Fibroblast of skin of abdomen (primary cell): ENCODE measurements at places on chromosomes 7 and 10.

DNA sequence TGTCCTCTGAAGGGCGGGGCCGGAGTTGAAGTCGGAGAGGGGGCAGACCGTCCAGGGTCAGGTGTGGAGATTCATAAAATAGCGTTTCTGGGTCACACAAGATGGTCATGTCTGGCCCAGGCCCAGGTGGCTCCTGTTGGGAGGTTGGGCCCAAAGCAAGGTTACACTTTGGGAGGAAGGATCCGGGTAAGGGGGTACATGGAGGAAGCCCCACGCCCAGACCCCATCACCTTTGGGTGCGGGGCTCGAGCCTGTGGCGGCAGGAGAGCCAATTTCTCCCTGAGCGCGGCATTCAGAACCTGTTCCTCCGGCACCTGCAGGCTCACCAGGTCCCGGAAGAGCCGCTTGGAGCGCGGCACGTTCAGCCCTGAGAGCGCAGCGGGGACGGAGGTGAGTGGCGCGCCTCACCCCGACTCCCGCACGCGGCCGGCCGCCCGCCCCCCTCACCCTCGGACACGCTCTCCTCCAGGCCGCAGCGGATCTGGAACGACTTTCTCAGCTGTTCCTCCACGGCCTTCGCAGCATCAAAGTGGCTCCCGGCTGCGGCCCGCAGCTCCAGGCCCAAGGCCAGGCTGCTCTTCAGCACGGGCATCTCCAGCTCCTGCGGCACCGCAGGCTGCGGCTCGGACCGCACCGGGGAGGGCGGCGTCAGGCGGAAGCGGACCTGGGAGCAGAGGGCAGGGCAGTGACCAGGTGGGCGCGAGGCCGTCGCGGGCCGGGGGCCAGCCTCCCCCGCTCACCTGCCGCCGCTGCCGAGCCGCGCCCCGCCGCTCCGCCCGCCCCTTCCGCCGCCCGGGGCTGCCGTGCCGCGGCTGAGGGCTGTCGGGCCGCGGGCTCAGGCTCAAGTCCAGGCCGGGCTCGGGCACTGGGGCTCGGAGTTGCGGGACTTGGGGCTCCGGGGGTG is 644 bp downstream of the PPP1R35 start:
- DNase-seq = no peak

- DNase-seq = no peak
These were observed 15.3 kb upstream of the SUN1 start for GRCh38 chr7:816751-817671.

- DNase-seq = no peak
These were observed 9.7 kb downstream of the GDF2 start for GRCh38 chr10:47331954-47332353.

DNA sequence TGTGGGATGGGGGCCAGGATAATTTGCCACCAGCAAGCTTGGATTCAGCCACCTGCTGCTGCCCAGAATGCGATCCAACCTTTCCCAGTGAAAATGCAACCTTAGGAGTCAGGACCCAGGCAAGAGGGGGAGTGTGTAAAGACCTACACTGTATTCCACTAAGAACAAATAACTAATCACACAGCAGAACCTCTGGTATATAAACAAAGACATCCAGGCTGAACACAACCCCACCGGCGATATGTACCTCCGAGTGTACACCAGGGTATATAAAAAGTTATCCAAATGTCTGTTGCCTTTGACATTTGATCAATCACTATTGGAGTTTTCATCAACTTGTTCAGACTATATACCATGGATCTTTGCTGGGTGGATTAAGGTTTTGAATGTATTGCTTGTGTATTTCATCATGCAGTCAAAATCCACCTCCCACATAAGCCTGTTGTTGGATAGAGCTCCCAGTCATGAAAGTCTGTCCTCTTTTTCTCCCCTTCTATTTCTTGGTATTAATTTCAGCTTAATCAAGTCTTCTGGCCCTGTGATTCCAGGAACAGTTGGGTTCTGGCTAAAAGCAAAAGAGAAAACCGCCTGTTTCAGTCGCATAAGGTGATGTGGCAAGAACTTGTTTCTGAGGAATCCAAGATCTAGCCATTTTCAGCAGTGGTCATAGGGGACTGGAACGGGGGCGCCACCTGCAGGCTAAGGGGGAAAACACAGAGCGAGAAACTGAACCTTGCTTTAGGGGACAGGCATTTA is 290.7 kb downstream of the CCDC3 start:
- DNase-seq = peak; percentile 86

GRCh38 chr10:69515699-69516259 is 57.4 kb downstream of the NEUROG3 start:
- peak; percentile 39 for DNase-seq

DNA sequence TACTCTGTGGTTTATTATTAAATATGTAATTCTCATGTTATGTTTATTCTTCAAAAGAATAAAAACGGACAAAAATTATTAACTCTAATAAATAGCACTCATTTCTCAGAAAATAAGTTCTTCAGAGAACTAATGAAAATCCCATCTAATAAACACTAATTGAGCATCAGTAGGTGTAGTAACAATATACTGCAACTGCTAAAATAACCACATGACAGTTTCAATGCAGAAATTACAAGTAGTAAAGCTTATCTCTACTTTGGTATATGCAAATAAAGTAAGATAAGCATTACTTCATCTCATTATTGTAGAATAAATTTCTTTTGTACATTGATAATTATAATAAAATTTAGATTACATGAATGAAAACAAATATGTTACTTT is 56.4 kb upstream of the DKK1 start:
- no peak for DNase-seq

DNA sequence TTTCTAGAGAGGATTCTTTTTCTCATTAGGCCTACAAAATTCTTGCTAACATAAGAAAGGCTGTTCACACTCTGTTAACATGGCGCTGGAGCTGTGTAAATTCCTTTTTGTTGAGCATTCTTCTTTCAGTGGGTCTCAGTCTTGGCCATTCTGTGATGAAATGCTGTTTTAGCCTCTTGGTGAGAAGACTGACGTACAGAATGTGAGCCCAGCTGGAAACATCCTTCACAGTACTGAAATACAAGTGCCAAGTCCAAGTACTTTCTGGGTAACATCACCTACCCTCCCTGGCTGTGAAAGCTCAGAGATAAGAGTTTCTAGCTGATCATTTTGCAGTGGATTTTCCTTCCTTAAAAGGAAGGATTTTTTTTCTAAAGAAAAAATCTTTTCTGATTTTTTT is 231.8 kb downstream of the AHR start:
- DNase-seq = peak; percentile 75

DNA sequence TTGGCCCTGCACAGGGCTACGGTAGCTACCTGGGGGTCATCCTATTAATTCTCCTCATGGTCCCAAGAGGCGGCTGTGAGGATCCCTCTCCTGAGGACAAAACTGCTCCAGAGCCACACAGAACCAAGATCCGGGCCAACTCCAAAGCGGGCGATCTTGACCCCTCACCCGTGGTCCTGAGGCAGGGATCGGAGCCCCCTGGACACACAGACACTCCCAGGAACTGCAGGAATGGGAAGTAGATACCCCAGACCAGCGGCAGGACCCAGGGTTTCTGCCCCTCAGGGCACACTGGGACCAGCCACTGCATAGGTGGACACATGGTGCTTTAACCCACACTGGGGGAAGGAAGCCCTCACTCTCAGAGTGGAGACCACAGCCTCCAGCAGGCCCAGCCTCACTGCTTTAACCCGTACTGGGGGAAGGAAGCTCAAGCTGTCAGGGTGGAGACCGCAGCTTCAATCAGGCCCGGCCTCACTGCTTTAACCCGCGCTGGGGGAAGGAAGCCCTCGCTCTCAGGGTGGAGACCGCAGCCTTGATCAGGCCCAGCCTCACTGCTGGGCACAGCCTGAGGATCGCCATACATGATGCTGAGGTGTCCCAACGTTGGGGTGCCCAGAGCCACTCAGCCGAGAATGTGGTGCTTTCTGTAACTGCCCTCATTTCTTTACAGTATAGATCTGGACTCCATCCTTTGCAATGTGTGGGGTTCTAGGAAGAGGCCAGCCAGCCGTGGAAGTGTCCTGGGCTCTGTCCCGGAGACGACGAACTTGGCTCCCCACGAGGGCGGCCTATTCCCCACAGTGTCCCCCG is 60.1 kb downstream of the DIP2C start:
- no peak for DNase-seq

DNA sequence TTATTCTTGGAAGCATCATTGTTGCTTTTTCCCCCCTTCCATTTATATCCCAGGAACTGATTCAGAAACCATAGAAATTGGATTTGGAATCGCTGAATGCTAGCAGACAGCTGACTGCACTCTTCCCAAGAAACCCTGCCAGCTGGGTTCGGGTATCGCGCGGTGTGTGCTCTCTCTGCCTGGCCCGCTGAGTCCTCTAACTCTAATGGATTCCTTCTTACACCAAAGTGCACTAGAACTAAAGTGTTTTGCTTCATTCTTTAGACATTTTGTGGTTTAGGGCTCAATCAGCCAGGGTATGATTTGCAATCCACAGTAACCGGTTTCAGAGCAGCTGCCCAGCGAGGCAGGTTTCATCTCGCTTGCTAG is 92.2 kb downstream of the EGFR start:
- peak; percentile 89 for DNase-seq

- peak; percentile 52 for DNase-seq
These were observed at the start of gene PAOX for GRCh38 chr10:133379152-133379800. PAOX (plus strand) TSS chr10:133379262; CDS start chr10:133379317, 55 bp downstream.

DNA sequence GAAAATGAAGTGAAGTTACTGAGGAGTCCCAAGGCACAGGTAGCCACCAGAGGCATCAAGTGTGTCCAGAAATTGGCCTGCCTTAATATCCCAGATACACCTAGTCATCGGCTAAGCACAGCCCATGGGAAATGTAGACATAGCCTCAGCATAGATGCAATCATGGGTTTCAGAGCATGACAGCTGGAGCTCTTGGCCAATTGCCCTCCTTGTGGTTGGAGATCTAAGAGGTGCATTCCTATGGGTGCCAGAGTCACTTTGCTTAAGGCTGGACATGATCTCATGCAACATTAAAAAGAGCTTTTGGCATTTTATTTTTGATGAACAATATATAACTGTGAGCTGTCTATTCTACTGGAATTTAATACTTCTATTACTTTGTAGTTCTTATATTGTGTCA is 758.0 kb upstream of the LRRTM3 start:
- DNase-seq = peak; percentile 28

DNA sequence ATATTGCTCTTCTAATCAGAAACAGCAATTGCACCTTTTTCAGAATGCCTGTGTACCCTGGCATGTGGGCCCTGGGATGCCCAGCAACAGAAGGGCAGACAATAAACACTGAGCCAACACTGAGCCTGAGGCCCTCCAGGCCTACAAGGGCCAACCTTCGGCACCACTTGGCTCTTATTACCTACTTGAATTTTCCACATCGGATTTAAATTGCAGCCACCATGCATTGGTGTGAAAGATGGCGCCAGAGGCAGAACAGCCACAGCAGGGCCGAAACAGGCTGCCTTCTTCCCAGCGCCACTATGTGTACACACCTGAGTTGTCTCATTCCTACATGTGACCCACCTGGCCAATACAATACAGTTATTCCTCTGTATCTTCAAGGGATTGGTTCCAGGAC is 51.4 kb upstream of the EZH2 start:
- no peak for DNase-seq
